ENCODE measurements at places on chromosomes 11 and 22.

GRCh38 chr11:70751142-70751734 is 352.9 kb downstream of the CTTN start:
- DNase-seq: no peak

GRCh38 chr11:28615542-28615941 is 507.4 kb downstream of the METTL15 start:
- DNase-seq: peak; percentile 42

DNA sequence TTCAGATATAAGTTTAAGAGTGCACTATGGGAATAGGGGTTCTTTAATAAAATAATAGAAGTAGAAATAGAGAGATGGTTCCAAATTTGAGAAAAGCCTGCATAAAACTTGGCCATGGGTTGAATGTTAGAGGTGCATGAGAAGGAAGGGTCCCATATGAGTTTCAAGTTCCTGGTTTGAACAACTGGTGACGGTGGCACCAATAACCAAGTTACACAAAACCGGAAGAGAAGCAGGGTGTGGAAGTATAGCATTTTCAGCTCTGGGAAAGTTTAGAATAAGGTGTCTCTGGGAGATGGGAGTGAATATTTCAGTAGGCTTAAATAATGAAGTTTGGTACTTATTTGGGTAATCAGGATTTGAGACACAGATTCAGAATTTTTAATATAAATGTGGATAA is 2.4 kb downstream of the CASP1 start:
- no peak for DNase-seq

- DNase-seq: peak; percentile 91
These were observed 7.3 kb upstream of the AHNAK start for GRCh38 chr11:62553839-62554361.

DNA sequence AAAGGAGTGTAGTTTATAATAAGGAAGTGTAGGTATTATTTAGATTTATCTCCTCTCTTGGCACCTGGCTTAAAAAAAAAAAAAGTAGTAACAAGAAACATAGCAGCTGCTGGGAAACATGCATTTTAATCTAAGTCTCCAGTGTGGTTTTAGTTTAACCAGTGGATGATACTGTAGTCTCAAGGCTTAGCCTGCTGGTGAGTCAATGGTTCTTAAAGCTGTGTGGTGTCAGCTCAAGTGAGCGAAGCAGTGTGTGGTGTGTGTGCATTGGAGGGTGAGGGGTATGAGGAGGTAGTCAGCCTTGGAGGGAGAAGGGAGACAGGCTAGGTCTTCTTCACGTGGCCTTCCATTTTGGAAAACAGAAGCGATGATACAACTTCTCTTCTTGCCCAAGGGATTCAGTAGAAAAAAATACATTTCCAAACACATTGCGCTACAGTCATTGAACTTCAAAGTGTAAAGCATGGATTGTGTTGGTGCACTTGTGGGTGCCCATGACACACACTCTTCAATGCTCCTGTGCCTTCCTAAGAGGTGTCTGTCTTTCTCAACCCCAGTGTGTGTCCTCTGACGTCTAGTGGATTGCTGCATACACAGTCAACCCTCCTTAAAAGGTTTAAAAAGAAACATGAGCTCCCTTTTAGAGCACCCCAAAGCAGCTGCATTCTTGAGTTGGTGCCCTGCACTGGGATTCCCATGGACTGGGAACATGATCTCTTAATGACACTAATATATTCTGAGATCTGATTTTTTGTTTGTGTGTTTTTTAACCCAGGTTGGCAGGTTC is 40.1 kb downstream of the ZBTB16 start:
- no peak for DNase-seq

GRCh38 chr11:65206901-65207300 is 25.2 kb downstream of the CAPN1 start:
- DNase-seq: no peak

DNA sequence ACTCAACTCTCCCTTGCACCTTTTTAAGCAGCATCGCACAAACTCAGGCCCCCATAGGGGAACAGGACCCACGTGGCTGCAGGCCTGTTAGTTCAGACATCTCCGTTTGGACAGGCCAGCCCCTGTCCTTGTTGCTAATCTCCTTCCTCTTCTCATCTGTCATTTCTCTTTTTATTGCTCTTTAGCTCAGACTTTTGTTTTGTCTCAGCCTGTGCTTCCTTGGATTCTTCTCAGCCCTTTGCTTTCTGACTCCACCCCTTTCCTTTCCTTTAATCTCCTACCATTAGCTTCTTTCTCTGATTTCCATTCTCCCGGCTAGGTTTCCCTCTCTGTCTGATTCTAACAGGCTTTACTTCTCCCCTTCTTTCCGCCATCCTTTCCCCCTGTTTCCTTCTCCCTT is 68.7 kb downstream of the SCN3B start:
- no peak for DNase-seq

DNA sequence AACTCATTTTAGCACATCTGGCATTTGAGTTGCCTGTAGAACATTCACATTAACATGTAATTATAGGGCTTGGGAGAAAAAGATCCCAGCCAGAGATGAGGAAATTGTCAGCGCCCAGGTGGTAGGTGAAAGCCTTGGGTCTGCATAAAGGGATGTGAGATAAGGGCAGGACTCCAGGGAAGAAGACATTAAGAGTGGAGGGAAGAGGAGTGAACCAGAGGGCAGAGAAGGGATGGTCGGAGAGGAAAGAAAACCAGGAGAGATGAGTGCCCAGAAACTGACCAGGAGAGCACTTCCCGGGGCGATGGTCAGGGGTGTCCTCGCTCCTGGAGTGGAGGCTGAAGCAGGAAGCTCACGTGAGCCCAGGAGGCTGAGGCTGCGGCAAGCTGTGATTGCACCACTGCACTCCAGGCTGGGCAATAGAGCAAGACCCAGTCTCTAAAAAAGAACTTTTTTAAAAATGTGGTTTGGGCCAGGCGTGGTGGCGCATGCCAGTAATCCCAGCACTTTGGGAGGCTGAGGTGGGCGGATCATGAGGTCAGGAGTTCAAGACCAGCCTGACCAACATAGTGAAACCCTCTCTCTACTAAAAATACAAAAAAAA is 20.3 kb upstream of the DGKZ start:
- DNase-seq: no peak

DNA sequence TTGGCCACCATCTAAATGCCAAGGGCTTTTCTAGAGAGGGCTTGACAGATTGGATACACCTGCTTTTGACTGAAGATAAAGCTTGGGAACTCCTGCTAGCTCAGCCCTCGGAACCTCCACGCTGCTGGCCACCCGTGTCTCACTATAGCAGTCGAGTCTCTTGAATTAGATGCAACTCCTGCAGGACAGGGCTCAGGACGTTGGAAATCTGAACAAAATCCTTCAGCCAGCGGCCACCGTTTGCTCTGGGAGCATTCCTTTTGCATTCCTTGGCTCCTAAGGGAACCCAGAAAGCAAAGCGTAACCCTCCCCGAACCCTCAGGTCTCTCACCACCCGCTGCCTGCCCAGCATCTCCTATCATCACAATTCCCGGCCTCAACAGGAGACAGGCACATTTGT is 77.8 kb downstream of the GRIK4 start:
- no peak for DNase-seq

DNA sequence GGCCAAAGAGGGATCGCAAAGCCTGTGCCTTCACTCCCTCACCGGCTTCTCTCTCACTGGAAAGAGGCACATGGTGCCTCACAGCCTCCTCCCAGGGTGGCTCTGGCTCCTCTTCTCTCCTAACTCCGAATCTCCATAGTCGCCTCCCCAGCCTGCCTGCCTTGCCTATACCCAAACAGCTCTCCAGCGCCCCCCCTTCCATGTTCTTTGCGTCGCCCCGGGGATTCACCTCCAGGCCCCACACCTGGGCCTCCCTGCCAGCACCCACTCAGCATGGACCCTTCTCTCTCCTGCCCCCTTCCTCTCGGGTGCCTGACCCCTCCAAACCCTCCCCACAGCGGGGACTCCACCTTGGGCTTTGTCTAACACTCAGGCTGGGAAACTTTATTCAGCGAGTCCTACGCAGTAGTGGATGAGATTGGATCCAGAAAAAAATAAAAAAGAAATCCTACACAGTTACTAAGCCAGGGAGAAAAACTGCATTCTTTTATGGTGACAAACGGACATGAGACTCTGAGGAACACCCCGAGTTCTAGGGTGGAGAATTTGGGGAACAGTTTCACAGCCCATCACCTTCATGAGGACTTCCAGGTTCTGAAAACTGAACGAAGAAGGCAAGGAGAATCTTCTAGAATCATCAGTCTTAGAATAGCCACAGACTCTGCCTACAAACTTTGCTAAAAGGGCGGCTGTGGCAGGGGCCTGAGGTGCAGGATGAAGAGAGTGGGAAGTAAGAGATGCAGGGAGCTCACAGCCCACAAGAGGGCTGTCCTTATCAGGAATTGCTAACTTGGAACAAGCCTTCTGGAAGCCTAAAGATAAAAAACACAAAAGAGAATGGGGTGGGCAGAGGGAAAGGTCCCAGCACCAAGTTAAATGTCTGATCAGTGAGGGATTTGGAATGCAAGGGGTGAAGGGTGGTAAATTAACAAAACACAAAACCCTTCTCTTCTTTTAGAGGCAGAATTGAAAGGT is 5.3 kb downstream of the PPM1F start:
- DNase-seq: peak; percentile 52

GRCh38 chr11:12019866-12020416 is 11.5 kb upstream of the DKK3 start:
- DNase-seq: no peak

- peak; percentile 21 for DNase-seq
These were observed 17.9 kb downstream of the LINC01488 start for GRCh38 chr11:69499186-69499917.

DNA sequence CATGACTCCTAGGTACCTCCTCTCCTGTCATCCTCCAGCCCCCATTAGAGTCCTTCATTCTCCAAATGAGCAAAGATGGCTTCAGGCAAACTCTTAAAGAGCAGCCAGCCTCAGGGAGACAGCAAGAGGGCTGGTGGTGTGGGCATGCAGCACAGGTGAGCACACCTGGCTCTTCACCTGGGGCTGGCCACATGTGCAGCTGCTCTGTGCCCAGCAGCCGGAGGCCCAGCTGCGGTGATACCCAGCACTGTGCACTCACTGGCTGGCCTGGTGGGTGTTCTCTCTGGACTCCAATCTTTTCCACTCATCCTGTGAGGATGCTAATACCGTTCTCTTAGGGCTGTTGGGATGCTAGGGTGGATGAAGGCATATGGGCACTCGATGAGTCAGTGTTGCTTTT is 106.1 kb upstream of the PARVA start:
- DNase-seq: no peak

GRCh38 chr22:27801202-27801615 is 347 bp downstream of the MN1 start:
- DNase-seq: peak; percentile 43

GRCh38 chr11:60813324-60813723 is 28.2 kb downstream of the MS4A10 start:
- DNase-seq: no peak

DNA sequence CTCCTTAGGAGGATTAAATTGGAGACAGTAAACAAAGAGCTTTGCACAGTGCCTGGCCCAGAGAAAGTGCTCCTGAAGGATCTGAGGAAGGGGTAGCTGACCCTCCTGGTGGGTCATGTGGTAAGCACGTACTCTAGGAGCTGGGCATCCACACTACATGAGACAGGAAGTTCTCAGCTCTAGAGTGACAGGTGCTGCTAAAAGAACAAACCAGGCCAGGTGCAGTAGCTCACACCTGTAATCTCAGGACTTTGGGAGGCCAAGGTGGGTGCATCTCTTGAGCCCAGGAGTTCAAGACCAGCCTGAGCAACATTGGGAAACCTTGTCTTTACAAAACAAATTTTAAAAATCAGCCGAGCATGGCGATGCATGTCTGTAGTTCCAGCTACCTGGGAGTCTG is 13.1 kb downstream of the SLC43A1 start:
- DNase-seq: no peak

DNA sequence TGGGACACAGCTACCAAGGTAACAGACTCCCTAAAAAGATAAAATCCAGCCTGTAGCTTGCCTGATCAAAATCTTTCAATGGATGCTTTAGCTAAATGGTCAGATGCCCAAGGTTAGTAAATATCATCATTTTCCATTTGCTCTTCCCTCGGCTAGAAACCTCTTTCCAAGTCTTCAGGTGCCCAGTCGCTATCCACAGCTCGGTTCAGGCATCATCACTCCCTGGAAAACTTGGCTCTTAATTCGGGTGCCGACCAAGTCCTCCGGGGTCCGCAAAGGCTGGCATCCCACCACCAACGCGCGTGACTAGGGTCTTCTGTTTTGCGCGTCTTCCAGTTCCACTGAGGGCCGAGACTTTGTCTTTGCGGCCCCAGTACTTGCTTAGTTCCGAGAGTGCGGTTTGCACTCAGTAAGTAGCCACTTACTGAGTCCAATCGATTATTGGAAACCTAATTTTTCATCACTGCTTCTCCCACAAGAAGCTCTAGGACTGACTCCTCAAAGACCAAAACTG is 44.3 kb downstream of the OR4D9 start:
- no peak for DNase-seq

DNA sequence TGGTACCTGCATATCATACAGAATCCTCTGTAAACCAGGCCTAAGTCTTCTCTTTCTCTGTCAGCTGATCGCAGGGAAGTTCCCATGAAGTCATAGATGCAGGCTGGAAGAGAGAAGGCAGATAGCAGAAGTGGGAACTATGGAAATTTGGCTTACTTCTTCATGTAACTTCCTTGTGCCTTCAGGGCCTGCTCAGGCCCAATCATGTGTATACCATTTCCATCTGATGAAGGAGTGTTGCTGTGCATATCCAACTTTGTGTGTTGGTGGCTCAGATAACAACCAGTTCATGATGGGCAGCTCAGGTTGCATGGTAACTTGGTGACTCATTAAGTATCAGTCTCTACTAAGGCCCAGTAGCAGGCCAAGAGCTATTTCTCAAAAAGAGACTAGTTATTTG is 53.1 kb upstream of the CEP295 start:
- no peak for DNase-seq

DNA sequence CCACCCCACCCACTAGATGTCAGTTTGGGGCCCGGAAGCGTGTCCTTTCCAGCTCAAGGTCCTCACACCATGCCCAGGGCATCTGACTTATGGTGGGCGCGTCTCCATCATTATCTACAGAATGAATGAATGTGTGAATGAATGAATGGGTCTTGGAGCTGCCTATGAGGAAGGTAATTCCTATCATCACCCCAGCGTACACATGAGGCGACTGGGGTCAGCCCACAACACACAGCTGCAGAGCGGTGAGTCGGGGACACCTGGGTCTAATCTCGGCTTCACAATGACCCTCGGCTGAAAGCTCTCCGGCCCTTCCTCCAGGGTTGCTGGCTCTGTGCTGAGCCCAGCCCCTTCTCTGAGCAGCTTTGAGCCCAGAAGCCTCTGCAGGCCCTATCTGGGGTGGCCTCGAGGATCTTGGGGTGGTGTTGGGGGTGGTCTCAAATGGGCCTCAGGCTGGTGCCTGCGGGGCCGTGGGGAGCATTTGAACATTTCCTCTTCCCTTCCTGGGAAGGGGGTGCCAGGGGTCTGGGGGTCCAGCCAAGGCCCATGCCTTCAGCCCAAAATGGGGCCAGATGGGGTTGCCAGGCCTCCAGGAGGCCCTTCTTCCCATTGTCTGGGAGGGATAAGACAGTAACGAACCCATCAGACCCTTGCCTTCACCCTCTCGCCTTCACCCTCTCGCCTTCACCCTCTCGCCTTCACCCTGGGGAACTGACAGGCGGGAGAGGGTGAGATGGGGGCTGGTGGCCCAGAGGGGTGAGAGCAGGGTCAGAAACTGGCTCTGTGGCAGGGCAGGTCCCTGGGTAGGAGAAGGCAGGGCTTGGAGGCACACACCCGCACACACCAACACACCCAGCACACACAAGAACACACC is 82.4 kb downstream of the MYEOV start:
- no peak for DNase-seq

GRCh38 chr11:110764485-110764884 is 52.2 kb upstream of the ARHGAP20 start:
- no peak for DNase-seq

- DNase-seq: no peak
These were observed 20.5 kb upstream of the SYT12 start for GRCh38 chr11:67002297-67002913.
